Activated naive CD4-positive, alpha-beta T cell treated with anti-CD3 and anti-CD28 coated beads for 36 hours (primary cell): ENCODE measurements at places on chromosomes 2 and 18. TPM values are rescaled to one million over a fixed set of nuclear protein-coding genes. Genes with fewer than 3 reads are reported as not detected.

DNA sequence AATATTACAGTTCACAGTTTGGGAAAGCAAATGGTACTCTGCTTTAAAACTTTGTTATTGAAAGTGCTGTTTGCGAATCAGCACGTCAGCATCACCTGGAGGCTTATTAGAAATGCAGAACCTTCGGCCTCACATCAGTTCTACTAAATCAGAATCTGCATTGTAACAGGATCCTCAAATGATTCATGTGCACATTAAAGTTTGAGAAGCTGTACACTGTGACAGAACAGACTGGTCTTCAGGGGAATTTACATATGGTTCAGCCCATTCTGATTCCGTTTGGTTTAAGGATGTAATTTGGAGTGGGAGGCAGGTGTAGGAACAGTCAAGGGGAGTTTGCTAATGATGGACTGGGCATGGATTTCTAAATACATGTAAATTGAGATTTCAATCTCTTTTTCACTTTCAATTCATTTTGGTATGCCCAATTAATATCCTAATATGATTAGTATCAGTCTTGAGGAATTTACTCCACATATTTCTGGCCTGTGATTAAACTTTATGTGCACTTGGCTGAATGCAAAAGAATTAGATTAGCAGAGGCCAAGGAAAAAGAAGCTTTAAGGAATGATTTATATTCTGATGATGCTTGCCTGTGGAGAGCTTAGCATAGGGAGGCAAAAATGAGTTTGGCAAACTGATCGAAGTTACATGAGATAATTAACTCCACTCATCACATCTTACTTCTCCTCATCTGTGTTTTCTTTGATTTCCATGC is 248.8 kb downstream of the XIRP2 start:
- no peak for DNase-seq

- no peak for DNase-seq
Observed at GRCh38 chr18:44450226-44450625, 230.5 kb upstream of the SETBP1 start.

DNA sequence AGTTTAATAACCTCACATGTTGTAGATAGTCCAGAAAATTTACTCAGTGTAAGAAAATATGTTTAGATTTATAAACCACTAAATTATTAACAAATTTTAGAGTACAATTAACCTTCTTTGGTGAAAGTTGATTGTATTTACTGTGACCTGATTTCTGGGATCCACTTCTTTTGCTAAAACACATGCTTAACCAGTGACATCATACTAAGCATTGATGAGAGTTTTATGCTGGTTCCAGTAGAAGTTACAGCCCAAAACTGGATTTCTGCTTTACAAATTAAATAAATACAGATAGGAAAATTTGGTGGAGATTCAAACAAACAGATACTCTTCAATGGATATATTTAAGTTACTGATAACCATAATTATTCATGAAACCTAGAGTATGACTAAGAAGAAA is 40.9 kb downstream of the RBBP8 start:
- DNase-seq: no peak

Gene LOXHD1
- total RNA-seq: not detected

GRCh38 chr18:21799721-21800120 is 59.1 kb downstream of the MIB1 start:
- DNase-seq: no peak

Gene PAIP2B
- 3.2 TPM for total RNA-seq

- DNase-seq: no peak
Observed at GRCh38 chr2:227228061-227228667, 63.7 kb downstream of the COL4A3 start.

DNA sequence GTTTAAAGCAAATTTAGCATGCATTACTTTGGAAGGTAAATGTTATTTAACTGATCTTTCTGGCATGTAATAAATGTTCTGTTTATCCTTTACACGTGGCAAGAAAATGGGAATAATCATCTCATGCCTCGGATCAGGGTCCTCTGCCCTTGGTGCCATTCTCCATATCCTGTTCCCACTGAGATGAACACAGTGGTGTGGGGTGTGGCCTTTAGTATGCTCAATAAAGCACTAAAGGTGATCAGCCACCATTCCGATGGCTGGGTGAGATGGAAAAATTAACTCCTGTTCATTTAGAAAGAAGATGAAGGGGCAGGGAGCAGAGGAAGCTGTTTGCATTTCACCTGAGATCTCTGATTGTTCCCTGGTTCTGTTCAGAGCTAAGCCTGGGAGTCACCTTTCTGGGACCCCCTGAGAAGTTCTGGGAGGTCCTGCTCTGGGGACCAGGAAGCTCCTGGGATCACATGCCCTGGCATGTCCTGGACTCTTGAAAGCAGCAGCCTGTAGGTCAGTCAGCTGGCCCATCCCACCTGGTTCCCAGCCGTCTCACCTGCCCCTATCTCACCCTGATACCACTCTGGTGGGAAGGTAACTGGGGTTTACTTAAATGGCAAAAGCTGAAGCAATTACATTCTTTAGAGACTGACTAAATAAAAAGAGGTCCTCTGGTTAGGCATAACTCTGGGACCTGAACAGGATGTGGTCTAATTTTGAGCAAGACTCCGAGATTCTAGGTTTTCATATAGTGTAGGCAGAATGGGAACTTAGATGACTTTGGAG is 288.9 kb upstream of the EPAS1 start:
- DNase-seq: no peak

GRCh38 chr2:38256610-38257009 is 120.5 kb downstream of the ATL2 start:
- DNase-seq: no peak

Gene SAG
- not detected for total RNA-seq

DNA sequence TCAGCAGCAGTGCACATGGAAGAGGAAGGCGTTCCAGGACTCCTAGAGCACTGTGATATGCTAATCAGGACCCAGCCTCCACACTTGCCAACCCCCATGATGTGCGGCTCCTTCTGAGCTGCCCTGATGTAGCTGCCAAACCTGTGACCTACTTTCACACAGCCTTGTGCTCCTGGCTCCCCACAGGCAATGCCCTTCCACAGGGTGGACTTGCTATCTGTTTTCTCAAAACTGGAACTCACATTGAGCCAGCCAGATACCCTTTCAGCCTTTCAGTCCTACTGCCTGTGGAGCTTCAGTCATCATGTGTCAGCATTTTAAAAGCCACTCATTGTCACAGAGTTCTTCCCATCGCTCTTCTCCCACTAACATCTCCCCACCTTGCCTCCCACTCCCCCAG is 181.6 kb downstream of the AFF3 start:
- no peak for DNase-seq

Gene EPHA4
- 1.3 TPM for total RNA-seq
